ENCODE measurements at places on chromosomes 7 and 10.

DNA sequence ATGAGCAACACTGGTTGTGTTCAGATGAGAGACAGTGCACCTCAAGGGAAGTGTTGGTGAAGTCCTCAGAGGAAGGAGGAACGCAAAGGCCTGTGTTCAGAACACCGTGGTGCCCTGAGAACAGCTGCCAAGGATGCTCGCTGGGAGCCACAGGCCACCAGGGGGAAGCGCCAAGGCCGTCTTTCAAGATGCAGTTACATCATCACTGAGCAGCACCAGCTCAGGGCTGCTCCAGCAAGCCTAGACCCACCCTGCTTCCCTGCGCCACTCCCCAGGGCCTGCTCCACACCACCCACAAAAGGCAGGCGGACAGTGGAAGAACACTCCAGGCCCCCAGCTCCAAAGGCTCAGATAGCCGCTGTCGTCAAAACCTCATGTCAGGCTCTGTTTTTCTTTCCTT, 378.8 kb downstream of the DPP6 start:
- no peak for DNase-seq

DNA sequence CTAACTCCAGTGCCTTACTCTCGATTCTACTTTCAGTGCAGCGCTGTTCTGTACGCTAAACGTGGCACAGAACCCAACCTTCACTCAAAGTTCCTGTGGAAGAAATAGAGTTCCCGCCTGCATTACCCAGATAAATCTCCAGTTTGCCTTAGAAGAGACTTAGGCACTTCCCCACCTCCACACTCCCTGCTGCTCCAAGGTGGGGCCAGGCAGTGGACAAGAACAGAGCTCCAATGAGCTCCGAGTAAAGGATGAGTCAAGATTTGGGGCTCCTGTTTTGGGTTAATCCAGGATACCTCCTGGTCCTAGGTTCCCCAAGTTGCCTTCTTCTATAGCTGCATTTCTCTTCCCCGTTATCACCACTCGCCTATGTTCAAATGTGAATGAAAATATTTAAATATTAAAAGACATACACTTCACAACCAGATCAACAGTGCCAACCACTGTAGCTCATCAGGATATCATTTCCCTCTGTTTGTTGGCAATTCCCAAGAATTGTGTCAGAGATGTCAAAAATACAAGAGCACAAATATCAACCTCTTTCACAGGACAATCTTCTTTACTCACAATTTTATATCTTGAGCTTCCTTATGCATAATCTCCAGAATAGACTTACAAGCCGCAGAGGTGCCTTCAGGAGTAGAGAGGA, 48.0 kb downstream of the MALSU1 start:
- DNase-seq, result no peak

- DNase-seq, result no peak
Observed at GRCh38 chr7:127820732-127821085, 168.7 kb downstream of the SND1 start.

- DNase-seq, result no peak
Observed at GRCh38 chr7:129466796-129467195, 32.6 kb downstream of the STRIP2 start.

- DNase-seq, result no peak
Observed at GRCh38 chr7:139829025-139829774, at the start of gene TBXAS1. Gene TBXAS1, plus strand, starts transcription at chr7:139829264. Its CDS starts 127 bp downstream, at chr7:139829391.
